ENCODE measurements at places on chromosomes 16 and 17.
A peak's percentile ranks its signal among the peaks of the same experiment; 100 is the strongest.

GRCh38 chr17:28500712-28501379 is 5.3 kb upstream of the FOXN1 start:
- DNase-seq = no peak

DNA sequence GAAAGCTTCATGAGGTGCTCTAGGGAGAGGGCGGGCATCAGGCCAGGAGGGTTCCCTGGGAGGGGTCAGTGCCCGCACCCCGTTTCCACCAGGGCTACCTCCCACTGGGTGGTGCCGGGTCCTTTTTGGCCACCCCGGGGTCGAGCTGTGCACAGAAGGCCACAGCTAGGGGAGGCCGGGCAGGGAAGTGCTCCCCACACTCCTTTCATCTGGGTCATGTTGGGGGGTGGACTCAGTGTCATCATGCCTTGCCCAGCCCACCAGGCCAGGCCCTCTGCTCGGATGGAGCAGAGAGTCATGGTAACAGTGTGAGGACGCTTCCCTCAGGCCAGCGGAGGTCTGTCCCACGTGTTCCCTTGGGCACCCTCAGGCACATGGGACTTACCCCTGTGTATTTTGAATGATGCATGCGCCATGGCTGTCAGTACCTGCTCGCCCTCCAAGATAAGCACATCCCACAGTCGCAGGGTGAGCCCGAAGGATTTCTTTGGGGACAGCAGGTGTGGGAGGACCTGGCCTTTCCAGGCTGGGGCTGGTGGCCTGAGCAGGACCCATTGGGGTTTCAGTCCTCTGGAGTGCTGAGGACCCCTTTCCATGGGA is 46.4 kb downstream of the TNFRSF13B start:
- DNase-seq = no peak

DNA sequence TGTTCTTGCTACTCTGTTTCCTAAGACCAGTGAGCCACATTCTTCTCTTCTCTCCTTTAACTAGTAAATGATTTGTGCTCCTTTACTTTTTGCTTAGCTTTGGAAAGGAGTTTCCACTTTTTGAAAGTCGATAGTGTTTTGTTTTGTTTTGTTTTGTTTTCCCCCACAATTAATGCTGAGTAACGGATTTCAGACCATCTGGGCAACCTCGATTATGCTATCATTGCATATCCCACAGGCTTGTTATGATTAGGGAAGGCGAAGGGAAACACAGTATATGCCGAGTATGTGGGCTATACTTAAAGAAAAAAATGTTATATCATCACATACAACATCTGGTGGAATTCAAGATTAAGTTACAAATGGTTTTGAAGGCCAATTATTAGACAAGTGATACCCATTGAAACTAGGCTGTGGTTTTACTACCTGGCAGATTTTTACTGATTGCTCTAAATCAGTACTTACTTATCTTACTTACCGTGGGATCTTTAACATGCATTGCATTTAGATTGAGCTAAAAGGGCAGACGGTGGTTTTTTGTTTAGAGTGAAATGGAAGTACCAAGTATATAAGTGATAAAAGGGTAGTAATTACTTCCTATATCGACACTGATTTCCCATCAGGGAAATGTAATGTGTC is 361.3 kb upstream of the SOX9 start:
- DNase-seq = no peak

GRCh38 chr17:16926571-16927451 is 45.1 kb downstream of the TNFRSF13B start:
- DNase-seq = no peak

DNA sequence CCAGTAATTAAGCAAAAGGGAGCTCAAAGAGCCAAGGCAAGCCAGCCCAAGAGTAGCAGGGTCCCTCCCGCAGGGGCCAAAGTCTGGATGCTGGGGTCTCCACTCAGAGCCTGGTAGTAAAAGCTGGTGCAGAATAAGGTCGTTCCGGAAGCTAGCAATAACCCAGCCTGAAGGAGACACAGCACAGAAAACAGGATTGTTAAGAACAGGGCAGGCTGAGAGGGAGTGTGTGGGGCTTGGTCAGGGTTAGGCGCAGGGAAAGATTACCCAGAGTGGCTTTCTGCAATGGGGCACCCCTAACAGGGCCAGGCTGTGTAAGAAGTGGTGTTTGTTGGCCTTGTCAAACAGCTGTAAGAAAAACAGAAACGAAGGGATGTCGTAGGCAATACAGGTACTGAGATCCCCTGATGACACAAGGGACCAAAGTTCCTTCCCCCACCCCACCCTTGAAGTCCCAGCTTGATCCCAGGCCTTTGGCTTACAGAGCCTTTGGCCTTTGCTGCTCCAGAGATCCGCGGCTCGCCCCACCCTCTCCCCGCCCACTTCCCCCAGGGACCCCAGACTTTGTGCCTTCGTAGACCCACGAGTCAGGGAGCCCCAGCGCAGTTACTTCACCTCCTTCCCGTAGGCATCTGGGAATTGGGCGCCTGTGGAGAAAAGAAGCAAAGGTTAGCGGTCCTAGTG is 712 bp downstream of the TMEM256 start:
- peak; percentile 26 for DNase-seq

GRCh38 chr17:77681861-77682260 is 276.6 kb upstream of the TNRC6C start:
- DNase-seq = no peak

DNA sequence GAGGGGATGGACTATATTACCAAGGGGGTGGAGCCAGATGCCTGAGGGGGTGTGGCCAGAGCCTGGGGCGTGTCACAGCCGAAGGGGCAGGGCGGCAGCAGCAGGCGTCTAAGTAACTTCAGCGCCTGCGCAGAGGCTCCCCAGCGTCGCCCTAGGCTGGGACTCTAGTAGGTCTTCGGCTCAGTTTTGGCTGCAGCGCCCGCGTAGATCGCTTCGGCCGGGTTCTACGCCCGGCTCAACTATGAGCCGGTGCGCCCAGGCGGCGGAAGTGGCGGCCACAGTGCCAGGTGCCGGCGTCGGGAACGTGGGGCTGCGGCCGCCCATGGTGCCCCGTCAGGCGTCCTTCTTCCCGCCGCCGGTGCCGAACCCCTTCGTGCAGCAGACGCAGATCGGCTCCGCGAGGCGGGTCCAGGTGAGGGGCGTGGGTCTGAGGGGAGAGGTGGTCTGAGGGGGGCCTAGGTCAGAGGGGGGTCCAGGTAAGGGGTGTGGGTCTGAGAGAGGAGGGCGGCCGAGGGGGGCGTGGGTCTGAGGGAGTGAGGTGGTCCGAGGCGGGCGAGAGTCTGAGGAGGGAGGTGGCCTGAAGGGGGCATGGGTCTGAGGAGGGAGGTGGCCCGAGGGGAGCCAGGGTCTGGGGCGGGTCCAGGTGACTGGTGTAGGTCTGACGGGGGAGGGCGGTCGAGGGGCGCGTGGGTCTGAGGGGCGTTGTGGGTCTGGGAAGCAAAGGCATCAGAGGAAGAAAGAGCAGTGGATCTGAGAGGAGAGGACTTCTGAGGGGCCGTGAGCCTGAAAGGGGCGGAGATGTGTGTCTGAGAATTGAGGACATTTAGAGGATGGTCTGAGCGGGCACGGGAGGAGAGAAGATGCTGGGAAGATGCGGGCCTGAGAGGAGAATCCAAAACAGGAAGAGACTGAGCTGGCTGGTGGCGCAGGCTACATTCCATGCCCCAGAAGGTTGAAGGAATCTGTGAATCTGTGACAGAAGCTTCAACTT is at the start of gene LPCAT2:
TSS of gene LPCAT2 (plus strand) at position 132 of the 991 bp plus-strand sequence. CDS start at position 242, 110 bp downstream.
- DNase-seq = peak; percentile 39

GRCh38 chr17:41352597-41353366 is 2.2 kb upstream of the KRT33A start:
- no peak for DNase-seq

DNA sequence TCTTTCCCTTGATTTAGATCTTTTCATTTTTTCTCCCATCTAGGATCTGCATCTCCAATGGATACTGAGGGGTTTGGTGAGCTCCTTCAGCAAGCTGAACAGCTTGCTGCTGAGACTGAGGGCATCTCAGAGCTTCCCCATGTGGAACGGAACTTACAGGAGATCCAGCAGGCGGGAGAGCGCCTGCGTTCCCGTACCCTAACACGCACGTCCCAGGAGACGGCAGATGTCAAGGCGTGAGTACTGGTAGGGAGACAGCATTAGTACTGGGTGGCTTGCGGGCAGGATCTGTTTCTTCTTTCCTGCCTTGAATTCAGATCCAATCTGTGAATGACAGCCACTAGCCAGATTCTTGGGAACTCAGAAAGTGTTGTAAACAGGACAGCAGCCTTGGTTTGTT is 18.3 kb downstream of the NUP93 start:
- no peak for DNase-seq

DNA sequence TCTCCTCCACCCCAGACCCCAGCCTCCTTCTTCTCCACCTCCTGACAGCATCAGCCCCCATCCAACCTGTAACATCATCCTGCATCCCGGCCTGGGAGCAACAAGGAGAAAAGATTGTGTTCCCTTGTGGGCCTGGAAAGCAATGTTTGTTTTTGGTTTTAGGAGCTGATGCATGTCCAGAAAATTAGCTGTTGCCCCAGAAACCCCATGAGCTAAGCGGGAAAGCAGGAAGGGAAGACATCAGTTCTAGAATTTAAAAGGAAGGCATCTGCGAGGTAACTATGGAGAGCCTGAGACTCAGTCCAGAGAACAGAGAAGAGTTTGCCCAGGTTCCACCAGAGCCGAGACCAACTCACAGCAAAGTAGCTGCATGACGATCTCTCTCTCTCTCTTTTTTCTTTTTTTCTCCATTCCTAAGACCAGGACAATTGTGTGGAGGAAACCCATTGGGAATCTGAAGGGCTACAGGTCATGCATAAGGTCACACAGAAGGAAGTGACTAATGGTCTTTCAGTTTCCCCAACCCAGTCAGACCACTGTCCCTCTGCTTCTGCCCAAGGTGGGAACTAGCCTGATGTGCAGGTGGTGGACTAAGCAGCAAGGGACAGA is 124.4 kb downstream of the SLC39A11 start:
- DNase-seq = no peak

DNA sequence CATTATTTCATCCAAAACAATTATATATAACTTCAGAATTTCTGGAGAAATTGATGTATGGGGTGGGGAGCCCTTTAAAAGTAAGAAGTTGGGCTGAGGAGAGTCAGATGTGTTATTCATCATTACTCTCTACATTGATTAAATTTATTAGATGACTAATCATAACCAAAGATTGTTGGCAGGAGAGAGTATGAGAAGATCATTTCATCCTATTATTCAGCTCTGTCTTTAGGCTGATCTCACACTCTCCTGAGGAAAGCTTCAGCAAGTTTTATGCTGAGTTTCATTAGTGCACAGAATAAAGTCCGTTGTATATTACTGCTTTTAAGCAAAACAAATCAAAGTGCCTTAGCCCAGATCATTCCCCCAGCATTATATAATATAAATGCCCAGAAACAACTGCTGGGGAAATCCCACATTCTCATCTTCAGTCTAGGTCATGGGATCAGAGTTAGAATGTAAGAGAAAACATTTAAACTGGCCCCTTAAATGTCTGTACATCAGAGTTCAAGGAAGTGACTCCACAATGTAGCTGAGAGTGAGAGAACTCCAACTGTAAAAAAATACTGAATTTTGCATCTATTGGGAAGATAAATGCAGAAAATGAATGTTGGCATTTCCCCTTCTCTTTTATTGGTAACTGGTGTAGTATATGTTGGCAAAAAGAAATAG is 130.1 kb upstream of the HLF start:
- no peak for DNase-seq

GRCh38 chr17:5211458-5211857 is 19.8 kb upstream of the ZNF594 start:
- DNase-seq = no peak

DNA sequence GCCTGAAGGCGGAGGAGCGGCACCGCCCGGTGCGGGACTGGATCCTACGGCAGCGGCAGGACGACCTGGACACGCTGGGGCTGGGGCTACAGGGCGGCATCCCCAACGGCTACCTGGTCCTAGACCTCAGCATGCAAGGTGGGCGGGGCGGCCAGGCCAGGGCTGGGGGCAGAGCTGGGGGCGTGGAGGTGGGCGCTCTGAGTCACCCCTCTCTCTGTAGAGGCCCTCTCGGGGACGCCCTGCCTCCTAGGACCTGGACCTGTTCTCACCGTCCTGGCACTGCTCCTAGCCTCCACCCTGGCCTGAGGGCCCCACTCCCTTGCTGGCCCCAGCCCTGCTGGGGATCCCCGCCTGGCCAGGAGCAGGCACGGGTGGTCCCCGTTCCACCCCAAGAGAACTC is 7.9 kb downstream of the MSLN start:
- no peak for DNase-seq

DNA sequence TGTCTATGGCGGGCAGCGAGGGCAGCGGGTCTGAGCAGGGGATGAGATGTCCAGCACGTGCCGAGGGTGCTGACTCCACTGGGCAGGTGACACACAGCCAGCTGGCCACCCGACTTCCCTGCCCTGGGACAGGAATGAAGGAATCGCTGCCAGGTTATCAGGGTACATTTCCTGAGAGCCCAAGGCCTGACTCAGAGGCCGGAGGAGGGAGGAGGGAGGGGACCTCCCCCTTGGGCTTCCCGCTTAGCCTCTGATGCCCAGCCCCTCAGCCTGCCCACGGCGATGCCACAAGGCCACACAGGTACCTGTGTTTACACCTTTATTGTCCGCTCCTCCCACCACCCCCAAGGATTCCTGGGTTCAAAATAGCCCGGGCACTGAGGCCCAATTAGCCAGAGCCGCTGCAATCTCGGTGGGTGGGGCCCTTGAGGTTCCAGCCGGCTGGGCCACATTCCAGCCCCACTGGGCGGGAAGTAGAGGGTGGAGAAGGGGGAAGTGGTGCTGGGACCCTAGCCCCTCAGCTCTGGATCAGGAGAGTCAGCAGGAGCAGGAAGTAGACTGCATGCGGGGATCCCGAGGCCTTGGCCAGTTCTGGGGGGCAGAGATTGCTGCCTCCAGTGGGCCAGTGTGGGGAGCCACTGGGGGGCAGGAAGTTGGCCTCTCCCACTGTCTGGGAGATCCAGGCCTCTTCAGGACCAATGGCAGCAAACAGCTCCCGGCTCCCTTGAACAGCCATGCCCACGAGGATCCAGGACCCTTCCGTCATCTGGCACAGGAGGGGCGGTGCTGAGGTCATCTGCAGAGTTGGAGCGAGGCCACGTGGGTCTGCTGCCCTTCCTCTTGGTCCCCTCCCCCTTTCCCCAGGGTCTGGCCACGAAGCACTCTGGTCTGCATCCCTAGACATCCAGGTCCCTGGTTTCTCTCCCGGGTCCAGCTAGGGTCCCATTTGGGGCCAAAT is 3.4 kb upstream of the PRSS8 start:
- DNase-seq = no peak

GRCh38 chr16:1712791-1713261 is 6.8 kb downstream of the MAPK8IP3 start:
- DNase-seq = no peak

GRCh38 chr16:86761111-86762031 is 183.0 kb downstream of the FOXL1 start:
- peak; percentile 46 for DNase-seq

All from stimulated activated CD4-positive, alpha-beta T cell treated with anti-CD3 and anti-CD28 coated beads, Interleukin-4, amount 100 ng/mL, for 4 hours (primary cell).